ENCODE measurements at places on chromosomes 12 and 14.
A peak's percentile ranks its signal among the peaks of the same experiment; 100 is the strongest.

GRCh38 chr12:42574851-42575266 lies 14.7 kb downstream of the PRICKLE1 start:
- no peak for DNase-seq

GRCh38 chr14:91021991-91022621 lies 38.3 kb downstream of the RPS6KA5 start:
- DNase-seq = no peak

GRCh38 chr12:96366381-96366654 lies 33.9 kb downstream of the CDK17 start:
- DNase-seq = no peak

DNA sequence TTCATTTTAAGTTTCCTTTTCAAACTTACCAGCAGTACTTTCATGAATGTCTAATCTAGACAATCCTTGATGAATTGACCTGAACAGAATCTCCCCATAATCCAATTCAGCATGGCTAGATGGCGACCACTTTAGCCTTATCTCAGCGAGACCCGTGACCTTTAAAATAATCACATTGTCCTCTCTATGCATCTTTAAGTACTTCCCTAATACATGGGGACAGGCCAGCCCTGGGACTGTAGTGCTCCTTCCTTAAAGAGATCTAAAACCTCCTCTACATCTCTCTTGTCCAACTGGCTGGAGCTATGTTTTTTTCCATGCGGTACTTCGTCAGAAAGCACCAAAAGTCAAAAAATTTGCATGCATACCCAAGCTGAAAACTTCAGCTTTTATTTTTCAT lies 746.0 kb downstream of the VRK1 start:
- DNase-seq = no peak

DNA sequence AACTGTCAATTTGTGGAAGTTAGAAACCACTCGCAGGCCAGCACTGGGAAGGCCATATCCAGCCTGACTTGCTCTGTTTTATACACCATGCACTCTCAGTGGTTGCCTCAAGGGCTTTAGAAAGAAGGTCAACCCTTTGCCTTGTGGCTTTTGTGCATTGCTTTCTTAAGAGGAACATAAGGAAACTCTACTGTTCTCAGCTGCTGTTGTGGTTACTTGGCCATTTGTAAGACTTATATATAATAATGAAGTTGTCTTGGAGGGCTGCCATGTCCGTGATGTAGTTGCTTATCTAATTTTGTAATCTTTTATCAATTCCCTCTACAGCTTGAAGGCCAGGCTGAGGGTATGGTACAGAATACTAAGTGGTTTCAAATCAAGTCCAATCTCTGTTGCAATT lies 637.8 kb downstream of the DIO2 start:
- no peak for DNase-seq

- DNase-seq = no peak
These were observed at the start of gene LGR5 for GRCh38 chr12:71439613-71440344. Gene LGR5, plus strand, starts transcription at chr12:71439798. Its CDS starts 283 bp downstream, at chr12:71440081.

- no peak for DNase-seq
These were observed 33.5 kb downstream of the TSHR start for GRCh38 chr14:80988735-80989429.

GRCh38 chr12:95642583-95642982 lies 91.3 kb upstream of the USP44 start:
- DNase-seq = no peak

DNA sequence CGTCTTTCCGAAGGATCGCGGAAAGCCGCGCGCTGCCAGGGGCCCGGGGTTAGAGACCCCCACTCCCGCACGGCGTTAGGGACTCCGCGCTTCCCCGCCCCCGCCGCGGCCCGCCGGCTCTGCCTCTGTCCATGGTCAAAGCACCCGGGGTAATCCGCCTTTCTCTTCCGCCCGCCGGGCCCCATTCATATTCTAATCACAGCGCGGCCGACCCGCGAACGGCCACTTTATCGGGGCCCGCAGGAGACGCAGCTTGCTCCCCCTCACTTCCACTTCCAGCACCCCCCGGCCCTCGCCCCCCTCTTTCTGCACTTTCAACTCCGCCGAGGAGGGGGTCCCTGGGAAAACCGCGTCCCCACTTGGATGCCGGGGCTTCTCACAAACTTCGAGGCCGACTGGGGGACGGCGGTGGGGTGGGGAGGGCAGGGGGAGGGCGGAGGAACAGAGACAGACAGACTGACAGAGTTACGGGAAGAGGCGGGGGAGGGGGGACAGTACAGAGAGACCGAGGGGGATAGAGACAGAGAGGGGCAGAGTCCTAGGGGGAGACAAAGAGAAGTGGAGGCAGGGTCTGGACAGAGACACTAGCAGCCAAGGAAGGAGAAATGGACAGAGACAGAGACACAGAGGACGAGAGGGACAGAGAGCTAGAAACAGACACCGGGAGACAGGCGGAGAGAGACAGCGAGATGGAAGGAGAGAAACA lies 1.1 kb upstream of the RFX4 start:
- no peak for DNase-seq

- DNase-seq = no peak
These were observed 12.8 kb downstream of the CFAP73 start for GRCh38 chr12:113162102-113163029.

DNA sequence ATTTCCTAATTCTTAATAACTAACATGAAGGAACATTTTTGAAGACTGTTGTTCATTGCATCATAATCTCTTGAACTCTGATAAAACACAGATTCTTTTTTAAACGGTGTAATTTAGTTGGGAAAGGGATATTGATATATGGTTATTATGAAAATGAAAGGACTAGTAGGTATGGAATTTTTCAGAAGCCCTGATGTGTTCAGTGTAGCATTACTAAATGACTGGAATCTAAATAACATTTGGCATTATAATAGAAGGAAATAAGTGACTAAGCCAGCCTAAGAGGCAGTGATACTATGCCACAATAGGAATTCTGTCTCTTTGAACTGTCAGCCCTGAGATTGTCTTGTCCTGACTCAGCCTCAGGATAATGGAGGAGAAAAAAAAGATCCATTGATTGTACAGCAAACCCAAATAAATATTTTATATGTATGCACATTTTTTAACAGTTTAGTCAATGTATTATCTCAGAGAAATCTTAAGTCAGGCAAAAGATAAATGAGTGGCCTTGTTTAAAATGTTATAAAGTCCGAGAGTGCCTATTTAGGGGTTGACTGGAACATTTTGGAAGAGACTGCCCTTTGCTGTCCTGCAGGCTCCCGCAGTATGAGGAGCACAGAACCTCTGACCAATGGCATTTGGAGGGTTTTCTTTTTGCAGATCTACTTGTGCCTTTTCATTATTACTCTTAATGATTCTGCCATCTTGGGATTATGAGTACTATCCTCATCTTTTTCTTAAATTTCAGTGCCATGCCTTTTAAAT lies 271.2 kb downstream of the EGLN3 start:
- no peak for DNase-seq

- DNase-seq = peak; percentile 29
These were observed 891 bp downstream of the PLEKHA5 start for GRCh38 chr12:19130224-19131024.

DNA sequence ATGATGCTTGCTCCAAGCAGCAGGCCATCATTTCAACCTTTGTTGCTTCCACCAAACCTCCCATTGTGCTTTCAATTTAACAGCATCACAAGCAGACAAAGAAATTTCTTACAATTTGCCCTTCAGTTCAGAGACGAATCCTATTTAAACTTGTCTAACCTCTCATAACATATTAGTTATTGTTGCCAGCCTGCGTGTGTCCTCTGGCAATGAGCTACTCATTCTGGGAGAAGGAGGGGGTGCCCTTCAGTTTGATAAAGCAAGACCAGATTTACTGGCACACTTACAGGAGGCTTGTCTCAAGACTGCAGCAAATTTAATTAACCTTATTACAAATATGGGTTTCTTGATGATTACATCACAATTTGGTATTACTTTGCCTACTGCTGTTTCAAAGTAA lies 203.6 kb upstream of the SOX5 start:
- DNase-seq = no peak

GRCh38 chr12:129276361-129277060 lies 423.2 kb downstream of the GLT1D1 start:
- no peak for DNase-seq

- DNase-seq = no peak
These were observed 39.6 kb downstream of the CCDC85C start for GRCh38 chr14:99564256-99564925.

- DNase-seq = no peak
These were observed 34.7 kb downstream of the PTGER2 start for GRCh38 chr14:52348776-52349175.

DNA sequence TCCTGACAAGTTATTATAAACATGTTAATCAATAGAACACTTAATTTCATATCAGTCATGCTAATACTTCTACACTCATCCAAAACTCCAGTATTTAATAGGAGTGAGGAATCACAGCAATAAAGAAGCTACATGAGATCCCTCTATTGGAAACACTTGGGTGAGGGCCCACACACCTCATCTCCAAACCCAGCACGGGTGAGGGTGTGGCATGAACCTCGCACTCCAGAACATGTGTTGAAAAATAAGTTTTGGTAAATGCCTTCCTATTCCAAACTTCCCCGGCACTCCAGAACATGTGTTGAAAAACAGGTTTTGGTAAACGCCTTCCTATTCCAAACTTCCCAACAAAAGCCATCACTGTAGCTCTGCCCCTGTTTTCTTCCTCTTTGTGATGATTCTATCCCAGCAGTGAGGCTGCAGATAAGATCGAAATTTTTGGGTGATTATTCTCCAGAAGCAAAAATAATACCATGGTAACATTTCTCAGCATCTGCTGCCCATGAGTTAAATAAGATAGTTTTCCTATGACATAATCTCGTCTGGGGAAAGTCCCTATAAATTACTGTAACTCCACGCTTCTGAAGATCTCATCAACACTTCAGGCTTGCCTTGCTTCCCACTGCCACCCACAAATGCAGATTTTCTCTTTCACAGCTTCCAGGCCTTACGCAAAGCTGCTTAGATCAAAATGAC lies 24.4 kb upstream of the PTPRB start:
- no peak for DNase-seq

DNA sequence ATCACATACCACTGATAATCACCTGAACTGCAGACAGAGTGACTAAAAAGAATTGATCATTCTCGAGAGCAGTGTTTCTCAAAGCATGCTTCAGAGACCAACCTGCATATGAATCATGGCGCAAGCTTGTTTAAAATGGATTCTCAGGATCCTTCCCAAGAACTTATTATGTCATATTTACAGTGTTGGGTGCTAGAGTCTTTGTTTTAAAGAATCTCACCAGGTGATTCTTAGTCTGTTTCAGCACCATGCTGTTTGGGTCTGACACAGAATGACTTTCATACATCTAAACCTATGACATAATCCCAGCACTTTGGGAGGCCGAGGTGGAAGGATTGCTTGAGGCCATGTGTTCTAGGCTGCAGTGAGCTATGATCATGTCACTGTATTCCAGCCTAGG lies 31.3 kb upstream of the SSPN start:
- DNase-seq = no peak

DNA sequence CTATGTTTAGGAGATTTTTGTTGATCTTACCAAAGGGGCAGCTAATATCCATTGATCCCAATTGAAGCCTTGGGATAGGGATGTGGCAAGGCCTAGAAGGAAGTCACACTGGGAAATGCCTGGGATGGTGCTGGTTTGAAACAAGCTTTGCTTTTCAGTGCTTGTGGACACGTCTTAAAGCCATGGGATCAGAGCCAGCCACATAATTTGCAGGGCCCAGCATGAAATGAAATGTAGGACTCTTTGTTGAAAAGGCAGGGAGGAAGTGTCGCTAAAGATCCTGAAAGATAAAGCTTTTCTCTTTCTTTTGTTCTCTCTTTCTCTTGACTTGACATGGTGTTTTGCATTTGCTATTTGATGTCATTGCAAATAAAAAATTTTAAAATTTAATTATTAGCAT lies 5.0 kb downstream of the TTC9 start:
- DNase-seq = no peak

GRCh38 chr14:83419420-83419819 lies 1885.8 kb upstream of the SEL1L start:
- DNase-seq = no peak

DNA sequence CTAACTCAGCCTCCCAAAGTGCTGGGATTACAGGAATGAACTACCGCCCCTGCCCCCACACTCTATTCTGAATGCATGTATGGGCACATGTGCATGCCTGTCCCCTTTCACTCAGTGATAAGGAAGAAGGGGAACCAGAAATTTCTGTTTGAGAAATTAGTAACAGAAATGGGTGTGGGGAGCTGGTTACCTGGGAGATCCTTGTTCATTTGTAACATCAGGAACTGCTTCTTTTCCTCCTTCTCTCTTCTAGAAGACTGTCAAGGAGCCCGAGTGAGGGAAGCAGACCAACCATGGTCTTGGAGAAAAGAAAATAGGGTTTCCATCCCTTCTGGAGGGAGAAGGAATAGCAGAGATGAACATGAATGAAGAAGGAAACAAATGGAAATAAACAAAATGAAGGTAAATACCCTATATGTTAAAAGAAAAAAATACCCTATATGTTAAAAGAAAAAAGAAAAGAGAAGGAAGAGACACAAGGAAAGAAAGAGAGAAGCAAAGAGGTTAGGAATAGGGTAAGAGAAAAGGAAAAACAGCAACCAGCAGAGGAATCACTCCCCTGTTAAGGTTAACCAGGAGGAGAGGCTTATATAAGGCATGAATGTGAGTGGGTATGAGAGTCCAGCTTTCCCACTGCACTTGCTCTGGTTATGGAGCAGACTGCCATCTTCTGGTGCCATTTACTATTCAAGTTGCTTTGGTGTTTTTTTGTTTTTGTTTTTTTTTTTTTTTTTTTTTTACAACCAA lies 3.3 kb downstream of the PPP1R3E start:
- no peak for DNase-seq

DNA sequence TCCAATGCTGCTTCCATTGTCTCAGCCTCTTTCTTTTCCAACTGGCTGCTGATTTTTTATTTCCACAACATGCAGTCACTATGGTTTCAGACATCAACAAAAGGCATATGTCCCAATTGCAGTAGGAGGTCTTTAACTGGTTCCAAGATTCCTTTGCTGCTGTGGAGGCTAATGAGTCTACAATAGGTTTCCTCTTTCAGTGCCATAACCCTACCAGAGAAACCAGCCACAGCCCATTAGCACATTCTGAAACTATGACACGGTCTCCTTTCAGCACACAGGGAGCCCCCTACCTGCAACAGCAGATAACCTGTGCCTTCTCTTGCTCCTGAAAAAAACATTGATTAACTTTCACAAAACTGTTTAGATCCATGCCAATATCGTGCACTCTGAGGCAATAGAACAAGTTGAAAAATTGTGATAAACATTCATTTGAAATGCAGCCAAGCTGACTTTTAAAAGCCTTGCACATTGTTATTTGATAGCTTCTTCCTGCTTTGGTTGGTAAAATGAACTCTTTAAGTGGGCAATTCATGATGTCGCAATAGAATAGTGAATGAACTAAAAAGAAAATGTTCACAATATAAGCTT lies 32.4 kb downstream of the PLEKHG7 start:
- DNase-seq = no peak

DNA sequence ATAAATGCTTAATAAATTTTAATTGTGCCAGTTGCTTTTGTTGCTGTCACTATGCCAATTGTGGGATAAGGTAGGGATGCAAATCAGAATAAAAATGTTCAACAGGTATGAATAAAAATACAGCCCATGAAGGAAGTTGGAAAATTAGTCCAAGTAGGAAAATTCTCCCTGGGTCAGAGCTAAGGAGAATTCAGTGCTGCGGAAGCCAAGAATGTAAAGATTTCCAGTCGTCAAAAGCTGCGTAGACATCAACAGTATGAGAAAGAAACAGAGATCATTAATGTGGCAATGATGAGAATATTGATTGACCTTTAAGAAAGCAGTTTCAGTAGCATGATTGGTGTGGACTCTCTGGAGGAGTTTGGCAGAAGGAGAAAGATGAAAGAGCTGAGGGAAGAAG lies 87.9 kb downstream of the PLEKHA5 start:
- DNase-seq = no peak

All from activated T-cell treated with anti-CD3 and anti-CD28 coated beads, Interleukin-2, amount 50 U/mL, for 1 hour (primary cell).